NCI-H2081 treated with DMSO at 0.1 percent for 48 hours (cell line): ENCODE measurements at places on chromosomes 1 and 21.

GRCh38 chr1:38870996-38871395 is 2.2 kb downstream of the MYCBP start:
- DNase-seq: no peak

GRCh38 chr1:225738763-225739162 is 38.9 kb upstream of the SRP9 start:
- DNase-seq: no peak

GRCh38 chr1:19067182-19067911 is 110.9 kb upstream of the IFFO2 start:
- no peak for DNase-seq

DNA sequence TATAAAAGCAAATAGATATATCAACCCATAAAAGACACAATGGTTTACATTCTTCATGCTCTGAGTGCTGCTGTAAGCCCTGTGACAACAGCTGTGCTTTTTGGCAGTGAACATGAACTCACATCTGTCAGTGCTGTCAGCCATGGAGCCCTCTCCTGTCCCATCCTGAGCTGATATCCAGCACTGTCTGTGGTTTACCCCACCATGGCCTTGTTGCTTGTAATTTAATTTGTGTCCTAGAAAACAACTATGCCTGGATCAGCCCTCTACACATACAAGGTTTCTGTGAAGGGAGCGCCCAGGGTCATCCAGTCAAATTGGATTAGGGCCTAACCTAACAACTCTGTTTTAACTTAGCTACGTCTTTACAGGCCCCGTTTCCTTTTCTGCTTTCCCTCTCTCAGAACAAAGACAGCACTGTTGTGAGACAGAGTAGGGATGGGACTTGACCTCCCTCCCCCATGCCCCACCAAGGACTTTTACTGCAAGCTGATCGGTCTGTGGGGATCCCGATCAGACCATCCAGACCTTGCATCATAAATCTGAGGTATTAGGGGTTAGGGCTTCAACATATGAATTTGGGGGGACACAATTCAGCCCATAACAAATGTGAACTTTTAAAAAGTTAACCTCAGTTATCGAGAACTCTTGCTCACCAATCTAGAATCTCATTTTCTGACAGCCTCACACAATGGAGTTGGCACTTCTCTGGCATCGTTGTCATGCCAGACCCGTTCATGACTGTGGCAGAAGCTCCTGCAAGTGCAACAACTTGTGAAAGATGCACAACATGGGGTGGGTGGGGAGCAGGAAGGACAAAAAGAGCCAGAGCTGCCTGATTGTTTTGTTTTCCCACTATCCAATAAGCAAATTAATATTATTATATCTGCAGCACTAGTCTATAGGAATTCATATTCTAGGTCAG is 16.4 kb upstream of the SLC44A3 start:
- DNase-seq: no peak

DNA sequence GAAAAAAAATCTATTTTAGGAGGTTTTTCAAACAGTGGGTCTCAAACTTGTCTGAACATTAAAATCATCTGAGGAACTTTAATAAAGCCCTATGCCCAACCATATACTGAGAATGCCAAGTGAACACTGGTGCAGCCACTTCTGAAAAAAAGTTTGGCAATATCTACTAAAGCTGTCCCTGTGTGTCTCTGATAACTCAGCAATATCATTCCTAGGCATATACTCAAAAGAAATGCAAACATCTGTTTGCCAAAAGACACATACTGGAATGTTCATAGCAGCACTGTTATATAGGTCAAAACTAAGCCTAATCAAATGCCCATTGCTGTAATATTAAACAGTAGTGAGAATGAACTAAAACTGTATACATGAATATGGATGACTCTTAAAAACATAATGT is 74.2 kb upstream of the RGS4 start:
- no peak for DNase-seq

DNA sequence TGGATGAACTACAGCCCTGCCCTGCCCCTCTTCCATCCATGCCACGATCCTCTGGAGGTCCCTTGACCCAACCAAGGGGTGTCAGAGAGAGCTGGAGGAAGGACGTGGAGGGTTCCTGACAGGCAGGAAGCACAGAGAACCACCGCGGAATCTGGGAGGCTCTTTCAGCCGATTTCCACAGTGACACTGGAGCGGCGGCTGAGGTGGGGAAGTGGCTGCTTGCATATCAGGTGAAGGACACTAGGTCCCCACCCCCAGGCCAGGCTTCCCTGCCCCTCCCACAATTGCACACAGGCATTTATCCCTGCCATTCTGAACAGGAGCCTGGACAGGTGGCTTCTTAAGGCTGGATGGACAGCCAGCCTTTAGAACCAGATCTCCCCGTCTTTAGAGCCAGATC is 17.5 kb downstream of the LRRC71 start:
- DNase-seq: no peak

DNA sequence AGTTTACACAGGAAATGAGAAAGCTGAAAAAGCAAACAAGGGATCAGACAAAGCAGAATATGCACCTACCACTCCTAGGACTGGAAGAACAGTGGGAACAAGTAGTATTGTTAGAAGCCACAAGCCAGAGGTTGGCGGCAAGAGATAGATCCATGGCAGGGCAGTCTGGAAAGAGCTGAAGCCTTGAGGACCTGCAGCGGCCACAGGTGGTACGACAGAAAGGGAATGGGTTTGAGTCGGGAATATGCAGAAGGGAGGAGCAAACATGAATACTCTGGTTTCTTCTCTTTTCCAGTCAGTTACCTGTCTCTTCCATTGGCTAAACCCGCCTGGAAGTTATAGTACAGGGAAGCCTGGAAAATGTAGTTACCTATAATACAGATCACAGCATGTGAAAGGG is 3.9 kb upstream of the PCNX2 start:
- no peak for DNase-seq

GRCh38 chr1:44012941-44013609 is 18.2 kb downstream of the SLC6A9 start:
- DNase-seq: no peak

DNA sequence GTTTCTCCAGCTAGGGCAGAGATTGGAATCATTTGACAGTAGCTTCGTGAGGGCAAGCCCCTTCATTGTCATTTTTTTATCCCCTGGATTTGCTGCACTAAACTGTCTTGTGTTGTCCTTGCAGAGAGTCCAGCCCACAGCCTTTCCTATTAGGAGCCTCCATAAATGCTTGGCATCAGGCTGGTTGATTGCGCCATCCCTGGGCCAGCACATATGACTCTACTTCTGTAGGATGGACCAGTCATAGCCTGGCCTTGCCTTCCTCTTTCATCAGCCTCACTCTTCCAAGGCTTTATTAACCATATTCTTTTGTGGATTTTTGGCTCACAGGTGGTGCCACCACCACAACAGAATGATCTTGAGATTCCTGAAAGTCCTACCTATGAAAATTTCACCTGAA is 31.4 kb downstream of the LY9 start:
- no peak for DNase-seq

GRCh38 chr1:201481761-201482493 is 12.9 kb upstream of the PHLDA3 start:
- no peak for DNase-seq

GRCh38 chr1:110409316-110409715 is 1.8 kb upstream of the LAMTOR5 start:
- DNase-seq: no peak

DNA sequence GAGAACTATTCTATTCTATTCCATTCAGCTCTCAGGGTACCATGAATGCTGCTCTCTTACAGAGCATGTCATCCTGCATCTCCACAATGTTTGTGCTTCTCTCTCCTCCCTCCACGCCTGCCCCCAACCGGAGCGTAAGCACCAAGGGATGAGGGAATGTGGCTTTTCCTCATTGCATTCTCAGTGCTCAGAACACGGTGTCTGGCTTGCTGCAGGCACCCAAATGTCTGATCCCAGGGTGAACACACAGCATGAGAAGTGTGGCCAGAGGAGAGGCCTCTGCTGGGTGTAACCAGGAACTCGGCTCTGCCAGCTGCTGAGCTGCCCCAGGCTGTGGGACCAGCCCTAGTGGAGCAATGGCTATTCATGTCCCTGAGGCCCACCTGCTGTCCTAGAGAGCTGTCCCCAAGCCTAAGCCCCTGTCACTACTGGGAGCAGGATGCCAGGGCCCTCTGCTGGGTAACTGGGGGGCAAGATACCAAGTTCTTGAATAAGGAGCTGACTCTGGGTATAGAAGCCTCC is 38.3 kb downstream of the OLFML2B start:
- no peak for DNase-seq

DNA sequence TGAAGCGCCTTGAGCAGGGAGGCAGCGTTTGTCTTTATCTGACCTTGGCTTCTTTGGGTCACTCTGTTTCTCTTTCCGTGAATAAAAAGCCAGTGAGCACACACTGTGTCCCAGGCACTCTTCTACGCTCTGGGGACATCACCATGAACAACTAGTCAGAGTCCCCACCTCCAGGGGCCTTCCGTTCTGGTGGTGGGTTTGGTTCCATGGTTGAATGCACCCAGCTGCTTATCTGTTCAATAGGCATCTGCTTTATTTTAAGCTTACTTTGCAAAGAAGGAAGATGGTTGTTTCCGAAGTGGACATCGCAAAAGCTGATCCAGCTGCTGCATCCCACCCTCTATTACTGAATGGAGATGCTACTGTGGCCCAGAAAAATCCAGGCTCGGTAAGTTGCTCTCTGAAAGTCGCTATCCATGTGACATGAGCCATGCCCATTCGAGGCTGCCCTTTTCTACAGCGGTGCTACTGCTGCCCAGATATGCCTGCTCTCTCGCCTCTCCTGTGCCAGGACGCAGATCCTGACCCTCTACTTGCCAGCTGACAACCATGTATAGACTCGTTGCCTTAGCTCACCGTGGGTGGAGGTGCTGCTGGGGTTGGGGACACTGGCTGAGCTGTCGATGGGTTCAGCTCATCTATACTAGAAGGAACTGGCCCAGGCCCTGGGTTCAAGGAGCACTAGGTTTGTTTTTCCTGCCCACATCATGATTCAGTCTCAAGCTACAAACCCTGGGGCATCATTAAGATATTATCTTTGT is 5.9 kb downstream of the MX1 start:
- no peak for DNase-seq
